Upper lobe of right lung (tissue), 1 donor: ENCODE measurements at places on chromosomes 2 and 18. TPM values are rescaled to one million over a fixed set of nuclear protein-coding genes. Genes with fewer than 3 reads are reported as not detected.

Gene UCN
- total RNA-seq: 2.8 TPM

DNA sequence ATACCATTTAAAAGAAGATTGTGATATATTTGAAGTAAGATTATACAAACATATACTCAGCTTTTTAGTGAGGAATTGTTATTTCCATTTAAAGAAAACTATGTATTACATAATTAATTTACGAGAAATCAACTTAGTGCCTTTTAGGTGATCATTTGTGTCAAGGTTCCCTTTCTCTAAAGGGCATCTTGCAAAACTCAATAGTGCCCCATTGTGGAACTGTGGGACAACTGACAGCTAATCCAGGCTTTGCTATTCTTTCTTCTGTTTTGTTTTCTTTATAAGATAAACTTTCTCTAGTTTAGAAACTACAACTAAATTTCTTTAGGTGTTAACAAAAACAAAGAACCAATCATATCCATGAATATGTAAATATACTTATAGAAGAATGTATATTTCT is 24.3 kb upstream of the VIT start:
- no peak for DNase-seq

Gene DNAJC5G
- not detected for total RNA-seq

DNA sequence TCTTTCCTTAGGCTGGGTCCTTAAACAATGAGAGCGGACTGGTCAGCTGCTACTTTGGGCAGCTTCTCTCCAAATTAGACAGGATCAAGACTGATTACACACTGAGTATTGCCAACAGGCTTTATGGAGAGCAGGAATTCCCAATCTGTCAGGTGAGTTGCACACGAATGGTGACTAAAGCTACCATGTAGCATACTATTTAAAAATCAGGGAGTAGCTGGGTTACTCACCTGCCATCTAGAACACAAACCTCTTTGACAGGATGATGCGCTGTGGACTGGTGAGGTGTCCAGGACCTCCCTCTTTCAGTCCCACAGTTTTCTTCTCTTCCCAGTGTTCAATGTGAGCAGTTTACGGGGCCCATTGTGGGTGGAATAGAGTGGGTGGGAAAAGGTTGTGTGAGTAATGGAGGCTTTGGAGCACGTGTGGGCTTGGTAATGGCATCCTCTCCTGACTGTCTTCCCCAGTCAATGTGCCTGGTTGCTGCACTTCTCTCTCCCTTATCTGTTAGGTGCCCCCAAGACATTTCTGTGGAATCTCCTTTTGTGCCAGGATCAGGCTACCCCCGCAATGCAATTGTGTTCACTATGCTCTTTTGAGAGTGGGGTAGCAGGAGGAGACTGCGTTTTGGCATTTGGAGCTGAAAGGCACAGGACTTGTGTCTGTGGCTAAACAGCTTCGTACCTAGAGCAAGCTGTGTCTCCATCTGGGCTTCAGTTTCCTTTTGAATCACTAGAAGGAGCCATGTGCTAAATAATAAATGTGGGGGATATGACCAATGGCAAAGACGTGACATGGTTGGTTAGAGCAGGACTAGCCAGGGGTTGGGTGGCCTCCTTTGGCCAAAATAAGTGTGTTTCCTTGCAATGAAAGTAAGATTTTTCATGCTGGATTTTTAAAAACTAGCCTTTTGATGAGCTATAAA is 17.7 kb downstream of the SERPINB12 start:
- DNase-seq: no peak

DNA sequence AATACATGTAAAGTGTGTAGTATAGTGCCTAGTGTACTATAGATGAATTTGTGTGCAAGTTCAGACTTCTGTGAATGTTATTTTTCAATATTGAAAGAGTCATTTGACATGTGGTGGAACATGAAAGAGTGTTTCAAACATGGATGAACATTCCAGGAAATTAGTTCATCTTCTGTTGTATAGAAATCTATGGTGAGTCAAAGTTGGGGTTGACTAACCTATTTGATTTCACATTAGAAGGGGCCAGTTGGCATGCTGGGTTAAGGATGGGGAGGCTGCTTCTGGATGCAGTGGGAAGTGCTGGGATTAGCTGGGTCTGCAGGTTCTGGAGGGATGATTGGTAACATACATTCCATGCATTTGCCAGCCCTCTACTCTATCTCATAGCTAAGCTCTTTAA is 50.6 kb downstream of the LYPD6B start:
- DNase-seq: no peak

DNA sequence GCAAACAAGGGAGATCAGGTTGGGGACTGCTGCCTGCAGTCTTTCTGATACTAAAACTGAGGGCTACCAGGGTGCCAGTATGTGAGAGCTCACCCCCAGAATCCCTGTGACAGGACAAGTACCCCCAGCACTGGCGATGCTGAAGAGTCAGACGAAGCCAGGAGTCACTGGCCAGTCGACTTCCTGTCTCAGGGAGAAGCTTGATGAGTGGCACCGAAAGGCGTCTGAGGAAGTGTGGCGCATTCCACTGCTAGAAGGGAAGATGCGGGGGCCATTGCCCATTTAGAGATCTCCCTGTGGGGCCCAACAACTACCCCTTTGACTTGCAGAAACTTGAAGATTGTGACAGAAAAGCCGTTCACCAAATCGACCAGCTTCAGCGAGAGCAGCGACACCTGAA is 22.0 kb downstream of the MXD1 start:
- no peak for DNase-seq

DNA sequence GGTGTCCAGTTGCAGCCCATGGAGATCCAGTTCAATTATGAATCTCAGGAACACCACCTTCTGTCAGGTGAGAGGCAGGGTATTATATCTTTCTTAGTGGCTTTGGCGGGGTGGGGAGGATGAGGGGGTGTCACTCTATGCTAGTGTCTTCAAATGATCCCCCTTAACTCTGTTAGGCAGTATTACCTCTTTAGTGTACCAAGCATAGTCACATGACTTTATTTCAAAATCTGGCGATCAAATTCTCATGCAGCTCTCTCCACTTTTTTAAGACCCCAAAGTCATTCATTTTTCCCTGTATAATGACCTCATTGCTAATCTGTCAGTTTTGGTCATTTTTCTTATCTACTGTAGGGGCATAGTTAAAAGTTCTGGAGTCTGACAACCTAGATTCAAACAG is 1.1 kb upstream of the ZSCAN30 start:
- DNase-seq: no peak

DNA sequence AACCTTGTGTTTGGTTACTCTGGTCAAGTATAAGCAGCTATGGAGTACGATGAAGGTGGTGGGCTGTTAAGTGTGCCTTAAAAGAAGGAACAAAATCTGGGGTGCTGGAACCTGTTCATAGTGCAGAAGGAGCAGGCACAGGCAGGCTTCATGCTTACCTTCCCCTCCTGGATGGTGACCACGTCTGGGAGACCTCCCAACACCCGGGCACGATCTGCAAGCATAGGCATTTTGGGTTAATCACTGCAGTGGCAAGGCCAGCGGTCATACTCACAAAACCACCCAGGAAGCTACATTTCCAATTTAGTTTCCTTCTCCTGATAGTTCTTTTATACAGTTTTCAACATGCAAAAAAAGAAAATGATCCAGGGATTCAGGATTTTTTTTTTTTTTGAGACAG is 58.7 kb upstream of the LPIN2 start:
- no peak for DNase-seq

Gene PHOSPHO2
- total RNA-seq: 5.5 TPM

DNA sequence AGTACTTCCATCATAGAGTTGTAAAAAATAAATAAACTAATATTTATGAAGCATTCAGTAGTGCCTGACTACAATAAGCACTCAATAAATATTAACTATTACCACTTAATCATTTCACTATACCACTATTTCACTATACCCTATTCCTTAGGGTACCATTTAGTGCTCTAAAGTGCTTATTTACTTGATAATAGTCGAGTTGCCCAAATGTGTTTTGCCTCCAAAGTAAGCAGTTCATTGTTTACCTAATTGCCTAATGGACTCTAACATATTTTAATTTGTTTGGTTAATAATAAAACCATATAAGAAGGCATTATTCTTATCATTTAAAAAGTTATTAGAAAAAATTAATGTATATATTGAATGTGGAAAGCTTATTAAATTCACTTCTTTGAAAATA is 33.0 kb upstream of the MAP2 start:
- no peak for DNase-seq

- DNase-seq: no peak
Measured at GRCh38 chr18:65906621-65907034, 155.8 kb downstream of the CDH7 start.

DNA sequence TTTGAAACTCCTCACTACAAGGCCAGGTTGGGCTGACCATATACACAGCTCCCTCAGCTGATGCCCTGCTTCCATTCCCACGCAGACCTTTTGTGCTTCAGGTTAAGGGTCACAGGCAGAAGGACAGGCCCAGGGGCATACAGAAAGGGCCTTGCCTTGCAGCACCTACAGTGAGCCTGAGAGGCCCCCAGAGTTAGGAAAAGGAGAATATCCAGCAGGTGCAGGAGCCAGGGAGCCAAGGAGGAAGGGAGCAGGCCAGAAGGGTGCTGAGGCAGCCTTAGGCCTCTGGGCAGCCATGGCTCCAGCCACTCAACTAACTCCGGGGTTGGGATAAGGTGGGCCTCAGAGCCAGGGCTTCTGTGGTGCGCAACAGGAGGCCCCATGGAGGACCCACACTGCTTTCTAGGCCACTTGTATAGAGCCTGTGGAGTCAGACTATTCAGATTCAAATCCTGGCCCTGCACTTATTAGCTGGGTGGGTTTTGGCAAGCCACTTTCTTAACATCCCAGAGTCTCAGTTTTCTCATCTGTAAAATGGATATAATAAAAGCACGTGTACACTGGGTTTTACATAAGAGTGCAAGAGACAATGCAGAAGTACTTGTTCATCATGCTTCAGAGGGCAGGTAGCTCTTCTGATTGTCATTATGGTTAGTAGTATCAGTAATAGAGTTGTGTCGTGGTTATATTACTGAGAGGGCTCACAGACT is 214.6 kb upstream of the HAAO start:
- DNase-seq: no peak

GRCh38 chr2:23312996-23313606 is 71.9 kb upstream of the KLHL29 start:
- no peak for DNase-seq

- DNase-seq: no peak
Measured at GRCh38 chr2:231339316-231339715, 56.2 kb upstream of the B3GNT7 start.

- DNase-seq: no peak
Measured at GRCh38 chr18:73511771-73512503, 635.7 kb downstream of the FBXO15 start.

DNA sequence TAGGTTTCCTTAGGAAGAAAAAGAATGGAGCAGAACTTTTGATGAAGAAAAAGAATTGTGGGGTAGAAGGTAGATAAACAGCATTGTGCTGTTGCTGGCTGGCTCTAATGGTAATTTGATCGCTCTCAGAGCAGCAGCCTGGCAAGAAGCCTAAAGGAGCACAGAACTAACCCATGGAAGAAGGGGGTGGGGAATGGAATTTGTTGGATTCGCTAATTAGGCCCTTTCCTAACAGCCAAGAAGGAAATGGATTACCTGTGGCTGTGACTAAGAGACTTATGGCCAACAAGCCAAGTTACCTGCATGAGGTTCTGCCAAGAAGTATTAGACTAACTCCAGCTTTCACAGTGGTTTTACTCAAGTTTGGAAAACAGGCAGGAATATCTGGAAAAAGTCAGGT is 210.6 kb downstream of the IKZF2 start:
- no peak for DNase-seq

DNA sequence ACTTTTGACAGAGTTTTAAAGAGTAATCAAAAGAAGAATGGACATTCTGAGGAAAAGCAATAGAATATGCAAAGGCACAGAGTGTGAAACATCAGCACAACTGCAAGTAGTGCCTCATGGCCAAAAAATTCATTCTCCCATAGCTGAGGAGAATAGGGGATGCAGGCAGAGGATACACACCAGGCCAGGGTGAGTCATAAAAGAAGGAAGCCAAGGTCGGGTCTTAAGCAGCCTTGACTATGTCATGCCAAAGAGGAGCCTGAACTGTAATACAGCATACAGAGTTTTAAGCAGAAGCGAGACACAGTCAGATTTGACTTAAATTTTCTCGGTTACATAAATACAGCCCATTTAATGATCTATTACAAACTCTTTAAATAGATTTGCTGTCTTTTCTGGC is 165.0 kb downstream of the LNPK start:
- no peak for DNase-seq

- no peak for DNase-seq
Measured at GRCh38 chr18:39062426-39062825, 1496.8 kb upstream of the CELF4 start.
